Kidney (tissue), 22 donors: ENCODE measurements at places on chromosomes 16 and 17. TPM values are rescaled to one million over a fixed set of nuclear protein-coding genes. Genes with fewer than 3 reads are reported as not detected.

DNA sequence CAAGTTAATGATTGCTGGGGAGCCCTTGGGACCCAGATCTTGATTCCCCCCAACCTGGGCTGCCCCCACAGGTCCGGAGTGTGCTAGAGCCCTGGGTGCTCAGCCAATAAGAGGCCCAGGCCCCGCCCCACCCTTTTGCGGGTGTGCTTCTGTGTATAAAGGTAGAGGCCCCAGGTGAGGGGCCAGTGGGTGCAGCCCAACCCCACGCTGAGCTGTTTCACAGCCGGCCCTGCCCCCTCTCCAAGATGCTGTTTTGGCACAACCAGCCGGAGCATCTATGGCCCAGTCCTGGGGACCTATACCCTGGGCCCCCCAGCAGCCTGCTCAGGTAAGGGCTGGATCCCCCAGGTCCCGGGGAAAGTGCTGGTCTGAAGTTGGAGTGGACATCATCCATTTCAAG lies 11.8 kb upstream of the STAC2 start:
- no peaks in the 10 kb centered on the region for H3K27me3 ChIP-seq
- no peak overlapping the region for H3K4me3 ChIP-seq
- DNase-seq, result no peak
- H3K36me3 ChIP-seq, result no peaks in the 10 kb centered on the region
- H3K27ac ChIP-seq, result no peak overlapping the region

GRCh38 chr16:28531777-28532744 lies 6.7 kb downstream of the NUPR1 start:
- peaks cover under 1% of the 10 kb centered on the region for H3K4me1 ChIP-seq
- H3K4me3 ChIP-seq, result no peak overlapping the region
- H3K27ac ChIP-seq, result no peak overlapping the region
- H3K27me3 ChIP-seq, result no peaks in the 10 kb centered on the region
- no peak for DNase-seq

DNA sequence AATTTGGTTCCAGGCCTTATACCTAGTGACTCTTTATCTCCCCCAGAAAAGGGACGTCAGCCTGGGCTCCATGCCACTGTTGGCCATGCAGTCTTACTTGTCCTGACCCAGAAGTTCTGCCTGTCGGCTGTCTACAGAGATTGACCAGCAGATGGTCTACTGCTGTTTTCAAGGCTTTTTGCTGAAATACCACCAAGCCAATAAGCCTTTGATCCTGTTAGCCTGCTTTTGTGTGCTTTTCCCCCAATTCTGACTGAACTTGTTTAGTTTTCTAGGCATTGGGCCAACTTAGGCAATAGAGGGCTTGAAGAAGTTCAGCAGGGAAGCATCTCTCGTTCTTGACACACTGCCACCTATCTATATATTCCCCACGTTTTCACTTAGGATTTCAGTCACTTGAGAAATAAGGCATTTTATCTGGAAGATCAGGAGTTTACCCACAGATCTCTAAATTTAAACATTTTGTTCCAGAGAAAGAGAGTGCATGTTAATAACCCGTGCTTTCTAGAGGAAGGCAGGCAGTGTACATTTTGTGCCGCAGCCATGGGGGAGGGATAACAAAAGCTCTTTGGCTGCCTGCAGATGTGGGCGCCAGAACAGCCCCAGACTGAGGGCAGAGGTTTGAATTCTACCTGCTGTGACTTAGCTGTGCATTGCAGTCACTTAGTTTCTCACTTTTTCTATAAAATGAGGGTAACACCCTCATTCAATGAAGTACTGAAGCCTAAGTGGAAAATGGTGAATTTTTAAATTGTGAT lies 12.3 kb upstream of the CARMIL2 start:
- H3K27me3 ChIP-seq, result no peaks in the 10 kb centered on the region
- H3K36me3 ChIP-seq, result peaks cover 18% of the 10 kb centered on the region
- no peak overlapping the region for H3K4me3 ChIP-seq
- H3K4me1 ChIP-seq, result no peaks in the 10 kb centered on the region

MAP2K4 gene
- 36.1 TPM for total RNA-seq

DNA sequence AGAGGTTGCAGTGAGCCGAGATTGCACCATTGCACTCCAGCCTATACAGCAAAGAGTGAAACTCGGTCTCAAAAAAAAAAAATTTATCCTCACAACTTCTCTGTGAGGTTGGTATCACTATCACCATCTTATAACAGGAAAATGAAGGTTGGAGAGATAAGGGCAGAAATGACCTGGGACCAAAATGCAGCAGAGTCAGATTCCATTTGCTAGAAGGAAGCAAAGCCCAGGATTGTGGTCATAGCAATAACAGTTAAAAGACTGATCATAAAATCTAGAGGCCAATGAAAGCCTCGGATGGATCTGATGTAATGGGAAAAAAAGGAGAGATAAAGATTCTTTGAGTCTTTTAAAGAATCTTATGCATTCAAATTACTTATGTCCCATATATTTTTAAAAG lies 69.6 kb upstream of the TEKT1 start:
- no peaks in the 10 kb centered on the region for H3K36me3 ChIP-seq
- no peak overlapping the region for H3K4me3 ChIP-seq
- no peak overlapping the region for H3K27ac ChIP-seq

DNA sequence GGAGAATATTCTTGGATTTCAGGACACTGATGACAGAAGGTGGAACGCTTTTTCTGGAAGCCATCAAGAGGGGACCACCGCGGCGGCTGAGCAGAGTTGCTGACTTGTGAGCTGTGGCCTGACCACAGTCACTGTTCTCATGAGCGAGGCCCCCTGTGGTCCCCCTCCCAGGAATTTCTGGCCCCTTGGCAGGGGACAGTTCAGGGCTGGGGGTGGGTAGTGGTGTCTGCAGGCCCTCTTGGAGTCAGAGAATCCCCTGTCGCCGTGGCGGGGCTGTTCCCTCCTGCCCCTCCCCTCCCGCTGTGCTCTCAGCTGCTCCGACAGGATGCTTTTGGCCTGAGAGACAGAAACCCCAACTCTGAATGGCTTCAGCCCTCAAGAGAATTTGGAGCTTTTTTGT lies 292.0 kb downstream of the SEC14L1 start:
- no peaks in the 10 kb centered on the region for H3K27me3 ChIP-seq
- H3K27ac ChIP-seq, result no peak overlapping the region
- H3K4me1 ChIP-seq, result peaks cover 22% of the 10 kb centered on the region
- H3K4me3 ChIP-seq, result no peak overlapping the region
- H3K36me3 ChIP-seq, result no peaks in the 10 kb centered on the region
- no peak for DNase-seq

PPL gene
- total RNA-seq, result 78.4 TPM

GRCh38 chr17:83151056-83151441 lies 71.6 kb downstream of the METRNL start:
- no peaks in the 10 kb centered on the region for H3K27me3 ChIP-seq
- no peaks in the 10 kb centered on the region for H3K4me1 ChIP-seq
- DNase-seq, result no peak
- H3K4me3 ChIP-seq, result no peak overlapping the region

GRCh38 chr17:80117491-80118401 lies 16.4 kb downstream of the GAA start:
- no peak for DNase-seq
- H3K36me3 ChIP-seq, result no peaks in the 10 kb centered on the region
- H3K27me3 ChIP-seq, result no peaks in the 10 kb centered on the region
- H3K4me1 ChIP-seq, result no peaks in the 10 kb centered on the region

TVP23A gene
- total RNA-seq, result 0.19 TPM

HBZ gene
- not detected for total RNA-seq

GRCh38 chr16:47196457-47196856 lies 52.7 kb upstream of the NETO2 start:
- H3K36me3 ChIP-seq, result no peaks in the 10 kb centered on the region
- no peak for DNase-seq
- no peaks in the 10 kb centered on the region for H3K27me3 ChIP-seq

DNA sequence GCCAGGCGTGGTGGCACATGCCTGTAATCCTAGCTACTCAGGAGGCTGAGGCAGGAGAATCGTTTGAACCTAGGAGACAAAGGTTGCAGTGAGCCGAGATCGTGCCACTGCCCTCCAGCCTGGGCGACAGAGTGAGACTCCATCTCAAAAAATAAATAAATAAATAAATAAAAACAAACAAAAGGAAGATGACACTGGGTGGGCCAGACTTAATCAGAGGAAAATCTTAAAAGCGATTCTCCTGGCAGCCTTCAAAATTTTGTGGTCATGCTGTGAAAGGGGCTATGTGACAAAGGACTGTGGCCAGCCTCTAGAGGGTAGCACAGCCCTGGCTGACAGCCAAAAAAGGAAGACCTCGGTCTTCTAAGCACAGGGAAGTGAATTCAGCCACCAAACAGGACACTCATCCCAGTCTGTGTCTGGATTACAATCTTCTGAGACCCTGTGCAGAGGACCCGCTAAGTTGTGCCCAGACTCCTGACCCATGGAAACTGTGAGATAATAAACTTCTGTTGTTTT lies 391.1 kb downstream of the CNTNAP4 start:
- H3K36me3 ChIP-seq, result no peaks in the 10 kb centered on the region
- no peaks in the 10 kb centered on the region for H3K4me1 ChIP-seq
- no peak overlapping the region for H3K4me3 ChIP-seq
- H3K27ac ChIP-seq, result no peak overlapping the region

TBC1D26 gene
- total RNA-seq, result not detected

- no peaks in the 10 kb centered on the region for H3K36me3 ChIP-seq
- no peak overlapping the region for H3K27ac ChIP-seq
- H3K27me3 ChIP-seq, result no peaks in the 10 kb centered on the region
- no peaks in the 10 kb centered on the region for H3K4me1 ChIP-seq
- no peak overlapping the region for H3K4me3 ChIP-seq
Observed at GRCh38 chr16:77675464-77676324, 46.6 kb upstream of the NUDT7 start.

DNA sequence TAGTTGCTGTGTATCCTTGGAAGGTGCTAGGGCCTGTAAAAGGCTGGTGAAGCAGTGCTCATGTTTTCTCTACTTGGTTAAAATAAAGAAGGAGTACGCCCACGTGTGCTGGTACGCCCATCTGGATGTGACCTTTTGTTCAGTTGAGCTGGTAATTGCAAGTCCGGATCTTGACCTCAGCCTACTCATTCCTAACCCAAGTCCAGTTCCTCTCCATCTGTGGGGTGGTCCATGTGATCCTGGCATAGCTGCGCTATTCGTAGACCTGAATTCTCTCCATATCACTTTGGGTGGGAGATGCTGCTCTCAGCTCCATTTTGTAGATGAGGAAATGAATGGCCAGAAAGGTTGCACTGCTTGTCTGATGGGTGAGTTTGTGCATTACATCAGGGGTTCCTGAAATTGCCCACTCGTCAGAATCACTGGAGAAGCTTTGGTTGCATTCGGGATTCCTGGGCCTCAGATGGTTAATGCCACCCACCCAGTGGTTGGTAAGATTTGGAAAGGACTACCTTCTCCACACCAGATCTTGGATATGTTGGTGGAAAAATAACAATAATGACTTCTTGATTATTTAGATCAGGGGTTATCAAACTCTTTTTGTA lies 328.8 kb downstream of the CPPED1 start:
- H3K27me3 ChIP-seq, result no peaks in the 10 kb centered on the region
- no peak overlapping the region for H3K4me3 ChIP-seq
- no peak overlapping the region for H3K27ac ChIP-seq
- no peaks in the 10 kb centered on the region for H3K4me1 ChIP-seq
- H3K36me3 ChIP-seq, result no peaks in the 10 kb centered on the region
- no peak for DNase-seq
